Suppressor macrophage treated with lipopolysaccharide for 1 hour (primary cell): ENCODE measurements at places on chromosomes 5 and 9.

- DNase-seq = no peak
Measured at GRCh38 chr5:41067714-41068568, 3.2 kb downstream of the MROH2B start.

DNA sequence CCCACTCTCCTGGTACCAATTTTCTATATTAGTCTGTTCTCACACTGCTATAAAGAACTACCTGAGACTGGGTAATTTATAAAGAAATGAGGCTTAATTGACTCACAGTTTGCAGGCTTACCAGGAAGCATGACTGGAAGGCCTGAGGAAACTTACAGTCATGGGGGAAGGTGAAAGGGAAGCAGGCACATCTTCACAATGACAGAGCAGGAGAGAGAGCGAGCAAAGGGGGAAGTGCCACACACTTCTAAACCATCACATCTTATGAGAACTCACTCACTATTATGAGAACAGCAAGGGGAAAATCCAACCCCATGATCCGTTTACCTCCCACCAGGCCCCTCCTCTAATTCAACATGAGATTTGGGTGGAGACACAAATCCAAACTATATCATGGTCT lies 72.2 kb downstream of the ATG10 start:
- peak; percentile 67 for DNase-seq

DNA sequence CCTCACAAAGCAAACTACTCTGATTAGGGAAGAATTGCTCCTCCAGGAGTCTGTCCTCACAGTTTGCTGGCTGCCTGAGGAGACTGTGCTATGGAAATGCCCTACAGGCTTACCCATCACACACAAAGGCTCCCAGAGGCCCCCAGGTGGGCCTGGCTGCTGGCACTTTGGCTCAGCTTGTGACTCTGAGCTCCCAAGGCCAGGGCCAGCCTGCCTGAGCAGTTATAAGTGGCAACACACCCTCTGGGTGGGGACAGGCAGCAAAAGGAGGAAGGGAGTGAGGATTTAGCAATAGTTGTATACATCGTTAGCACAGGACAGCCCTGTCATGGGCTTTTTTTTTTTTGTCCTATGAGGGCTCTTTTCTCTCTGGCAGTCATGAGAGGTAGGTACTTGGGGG lies 103.5 kb downstream of the DAPK1 start:
- DNase-seq = peak; percentile 82

- DNase-seq = no peak
Measured at GRCh38 chr9:20188616-20189369, 400.0 kb upstream of the SLC24A2 start.

DNA sequence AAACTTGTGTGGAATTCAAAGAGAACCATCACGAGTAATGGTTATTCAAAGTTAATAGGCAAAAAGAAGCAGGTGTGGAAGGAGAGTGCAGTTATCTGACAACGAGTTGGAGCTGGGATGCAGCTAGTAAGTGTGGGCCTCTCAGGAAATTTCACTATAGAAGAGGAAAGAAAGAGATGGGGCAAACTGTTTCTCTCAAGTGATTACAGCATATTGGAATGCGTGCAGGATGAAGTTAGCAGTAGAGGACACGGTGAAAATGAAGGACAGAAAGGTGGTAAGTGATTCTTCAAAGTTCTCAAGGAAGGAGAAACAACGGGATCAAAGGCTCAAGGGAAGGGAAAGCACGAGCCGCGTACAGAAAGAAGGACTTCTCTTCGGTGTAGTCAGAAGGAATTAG lies 84.0 kb downstream of the ADAMTS12 start:
- DNase-seq = no peak

- DNase-seq = no peak
Measured at GRCh38 chr5:2105141-2105540, 222.4 kb upstream of the IRX4 start.

DNA sequence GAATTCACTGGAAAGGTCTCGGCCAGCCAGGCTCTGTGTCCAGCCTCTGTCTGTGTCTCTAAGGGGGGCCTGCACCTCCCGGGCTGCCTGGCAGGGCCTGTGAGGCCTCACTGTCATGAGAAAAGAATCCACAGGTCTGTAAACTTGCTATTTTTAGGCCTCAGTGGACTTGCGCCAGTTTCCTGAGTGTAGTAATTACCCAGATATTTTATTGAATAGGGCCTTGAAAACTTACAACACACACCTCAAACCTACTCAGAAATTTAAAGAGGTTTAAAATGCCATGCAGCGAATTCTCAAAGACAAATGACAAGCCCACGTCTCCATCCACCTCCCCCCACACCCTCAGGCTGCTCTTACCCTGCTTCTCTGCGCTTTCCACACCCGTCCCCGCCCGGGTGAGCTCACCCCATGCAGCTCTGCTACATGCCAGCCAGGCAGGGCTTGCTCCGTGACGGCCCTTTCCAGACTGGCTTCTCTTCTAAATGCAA lies 8.8 kb upstream of the TENT4A start:
- DNase-seq = no peak

- no peak for DNase-seq
Measured at GRCh38 chr9:551986-552929, 289.2 kb upstream of the DMRT1 start.

DNA sequence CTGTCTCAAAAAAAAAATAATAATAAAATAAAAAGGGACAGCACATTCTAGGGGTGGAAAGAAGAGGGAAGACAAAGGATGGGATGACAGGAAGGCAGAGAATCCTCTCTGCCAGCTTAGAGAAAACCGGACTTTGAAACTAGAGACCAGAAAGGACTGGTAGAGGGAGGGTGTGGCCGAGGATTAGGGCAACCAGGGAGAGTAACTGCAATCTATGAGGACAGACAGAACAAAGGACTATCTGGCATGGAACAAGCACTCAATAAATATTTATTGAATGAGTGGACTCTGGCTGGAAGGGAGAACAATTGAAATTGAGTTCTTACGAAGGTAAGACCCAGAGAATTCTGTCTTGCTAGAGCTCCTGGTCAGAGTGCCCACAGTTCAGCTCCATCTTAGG lies 2.4 kb downstream of the GBA2 start:
- DNase-seq = no peak

GRCh38 chr9:121439016-121439415 lies 60.6 kb downstream of the GGTA1 start:
- DNase-seq = no peak

DNA sequence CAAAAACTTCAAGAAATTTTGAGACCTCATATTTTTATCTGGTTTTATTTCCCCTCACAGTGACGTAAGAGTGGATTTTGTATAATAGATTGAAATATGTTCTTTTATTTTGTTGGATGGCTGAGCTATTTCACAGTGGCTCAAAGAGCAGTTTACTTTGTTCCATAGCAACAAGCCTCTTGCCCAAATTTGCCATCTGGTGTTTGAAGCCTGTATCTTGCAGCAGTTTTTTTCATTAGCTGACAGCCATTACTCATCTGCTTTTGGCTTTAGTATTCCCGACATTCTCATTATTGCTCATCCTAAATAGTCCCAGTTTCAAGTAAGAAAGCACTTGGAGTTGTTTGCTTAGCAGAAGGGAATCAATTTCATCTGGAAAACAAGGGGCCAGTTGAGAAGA lies 36.3 kb downstream of the GDA start:
- no peak for DNase-seq

DNA sequence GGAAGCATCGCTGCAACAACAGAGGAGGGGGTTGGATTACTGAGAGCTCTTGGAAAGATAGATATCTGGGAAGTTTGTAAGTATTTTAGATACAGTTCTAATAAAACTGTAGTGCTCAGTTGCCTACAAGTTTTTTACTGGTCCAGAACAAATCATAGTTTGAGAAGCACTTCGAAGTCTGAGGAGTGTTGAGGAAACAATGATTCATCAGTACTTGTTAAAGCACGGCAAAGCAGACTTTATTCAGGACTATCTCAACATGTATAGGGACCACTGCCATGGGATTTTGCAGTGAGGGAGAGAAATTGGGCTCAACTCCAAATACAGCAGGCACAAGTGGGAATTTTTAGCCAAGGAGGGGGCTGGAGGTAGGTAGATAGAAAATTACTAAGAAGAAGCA lies 25.3 kb upstream of the RECK start:
- DNase-seq = no peak

- no peak for DNase-seq
Measured at GRCh38 chr5:121027636-121028035, 563.5 kb downstream of the PRR16 start.

DNA sequence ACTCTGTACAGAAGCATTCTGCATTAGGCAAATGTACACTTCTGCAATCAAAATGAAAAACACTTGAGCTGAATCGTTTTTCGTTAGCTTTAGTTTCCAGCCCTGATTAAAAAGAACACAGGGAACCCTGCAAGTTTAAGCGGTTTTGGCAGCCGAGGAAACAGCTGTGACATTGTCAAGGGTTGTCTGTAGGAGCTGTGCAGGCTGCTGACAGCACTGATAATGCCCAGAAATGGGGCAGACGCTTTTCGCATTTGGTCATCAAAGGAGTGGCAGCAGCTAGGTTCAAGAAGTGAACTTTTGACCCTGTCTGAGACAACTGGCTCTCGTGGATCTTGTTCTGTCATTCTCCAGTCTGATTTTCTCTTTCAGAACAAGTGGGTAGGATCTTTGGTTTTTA lies 165.6 kb upstream of the CCDC152 start:
- DNase-seq = peak; percentile 33

DNA sequence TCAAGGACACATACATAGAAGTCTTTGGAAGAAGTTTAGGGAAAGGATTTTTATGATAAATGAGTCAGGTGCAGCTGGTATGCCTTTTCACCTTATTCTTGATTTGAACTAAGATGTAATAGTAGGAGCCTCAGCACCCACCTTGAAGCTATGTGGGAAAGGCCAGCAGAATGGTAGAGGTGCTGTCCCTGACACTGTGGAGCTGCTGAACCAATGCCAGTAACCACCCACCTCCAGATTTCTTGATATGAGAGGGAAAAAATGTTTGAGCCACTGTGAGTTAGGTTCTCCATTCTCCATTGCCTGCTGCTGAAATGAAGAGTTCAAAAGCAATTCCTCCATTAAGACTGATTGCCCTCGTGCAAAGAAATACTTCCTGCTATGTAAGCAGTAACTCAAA lies 12.2 kb upstream of the HMGCR start:
- DNase-seq = no peak

- DNase-seq = no peak
Measured at GRCh38 chr5:153136910-153137614, 353.4 kb upstream of the GRIA1 start.

DNA sequence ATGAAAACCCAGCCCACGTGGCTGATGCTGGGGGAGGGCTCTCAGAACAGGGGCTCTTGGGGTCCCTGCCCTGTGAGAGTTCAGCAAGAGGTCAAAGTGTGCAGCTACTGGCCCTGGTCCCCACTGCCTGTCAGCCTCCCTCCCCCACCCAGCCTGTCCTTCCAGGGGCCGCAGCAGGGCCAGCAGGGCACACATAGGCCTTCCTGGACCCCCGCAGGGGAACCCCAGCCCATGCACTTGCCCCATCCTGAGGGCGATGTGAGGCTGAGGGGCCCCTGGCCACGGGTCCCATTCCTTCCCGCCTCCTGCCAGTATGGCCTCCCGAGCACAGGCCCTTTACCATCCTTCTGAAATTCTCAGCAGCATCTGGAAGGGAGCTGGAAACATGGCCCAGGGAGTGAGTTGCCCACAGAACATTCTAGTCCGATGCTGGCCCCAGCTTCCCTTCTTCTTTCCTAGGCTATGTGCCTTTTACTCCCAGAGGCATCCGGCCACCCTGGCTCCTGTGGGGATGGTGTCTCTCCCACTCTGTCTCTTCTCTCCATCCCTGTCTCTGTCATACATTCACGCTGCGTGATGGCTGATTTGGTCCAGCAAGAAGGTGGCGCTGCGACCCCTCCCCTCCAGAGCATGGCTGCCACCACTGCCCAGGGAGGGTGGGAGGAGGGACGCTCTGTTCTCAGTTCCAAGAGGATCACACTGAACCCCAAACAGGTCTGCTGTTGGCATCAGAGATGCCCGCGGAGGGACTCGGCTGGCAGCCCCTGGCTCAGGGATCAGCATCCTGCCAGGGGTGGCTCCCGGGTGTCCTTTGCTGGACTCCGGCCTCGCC lies 19.6 kb downstream of the MRPL36 start:
- no peak for DNase-seq

DNA sequence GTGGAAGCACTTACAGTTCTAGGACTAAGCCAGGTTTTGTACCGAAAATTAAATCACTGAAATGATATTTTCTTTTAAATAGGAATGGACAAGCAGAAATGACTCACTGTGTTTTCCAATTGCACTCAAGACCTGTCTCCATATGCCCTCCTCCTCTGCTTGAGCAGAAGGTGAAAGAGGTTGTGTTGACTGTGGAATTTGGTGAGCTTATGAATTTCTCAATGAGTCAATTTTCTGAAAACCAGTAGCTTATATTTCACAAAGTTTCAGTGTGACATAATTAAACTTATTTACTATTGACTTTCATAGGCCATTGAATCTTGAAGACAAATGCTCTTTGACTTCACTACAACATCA lies 249.9 kb downstream of the NPR3 start:
- no peak for DNase-seq

GRCh38 chr5:154141745-154142221 lies 48.8 kb upstream of the GALNT10 start:
- no peak for DNase-seq

GRCh38 chr5:78339617-78340436 lies 20.6 kb upstream of the SCAMP1 start:
- DNase-seq = peak; percentile 68

- no peak for DNase-seq
Measured at GRCh38 chr9:116647515-116647809, 39.6 kb upstream of the TRIM32 start.

GRCh38 chr5:60959156-60959555 lies 14.2 kb downstream of the NDUFAF2 start:
- peak; percentile 13 for DNase-seq

GRCh38 chr5:116953251-116953930 lies 378.8 kb upstream of the SEMA6A start:
- no peak for DNase-seq

DNA sequence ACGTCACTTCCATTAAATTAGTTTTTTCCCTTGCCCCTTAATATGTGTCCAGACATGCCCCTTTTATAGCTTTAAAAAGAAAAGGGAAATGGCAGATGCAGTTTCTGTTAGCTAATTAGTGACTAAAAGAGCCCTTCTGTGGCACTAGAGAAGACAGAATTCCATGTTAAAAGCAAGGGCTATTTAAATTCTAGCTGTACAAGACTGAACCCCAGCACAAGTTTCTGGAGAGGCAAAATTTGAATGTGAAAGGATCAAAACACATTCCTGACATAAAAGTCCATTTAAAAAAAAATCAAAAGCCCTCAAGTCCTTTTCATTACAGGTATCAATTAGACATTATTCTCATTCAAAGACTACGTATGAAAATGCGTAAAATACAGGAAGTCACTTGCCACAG lies 78.7 kb downstream of the HAPLN1 start:
- DNase-seq = no peak

DNA sequence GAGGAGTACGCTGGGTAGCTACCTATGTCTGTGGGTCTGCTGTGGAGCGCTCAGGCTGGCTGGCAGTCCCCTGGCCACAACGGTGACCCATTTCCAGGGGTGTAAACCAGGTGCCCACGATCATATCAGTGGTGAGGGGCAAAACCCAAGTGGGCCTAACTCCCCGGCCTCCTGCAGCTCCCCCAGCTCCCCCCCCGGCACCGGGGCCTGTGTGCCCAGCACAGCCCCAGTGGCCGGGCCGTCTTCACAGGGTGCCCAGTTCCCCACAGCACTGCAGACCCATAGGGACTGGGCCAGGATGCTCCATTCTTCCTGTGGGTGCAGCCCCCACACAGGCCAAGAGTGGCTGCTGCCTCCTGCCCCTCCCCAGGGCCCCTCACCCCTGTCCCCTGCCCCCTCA lies 958 bp upstream of the LCN8 start:
- DNase-seq = no peak
